ENCODE measurements at places on chromosomes 4 and X.

DNA sequence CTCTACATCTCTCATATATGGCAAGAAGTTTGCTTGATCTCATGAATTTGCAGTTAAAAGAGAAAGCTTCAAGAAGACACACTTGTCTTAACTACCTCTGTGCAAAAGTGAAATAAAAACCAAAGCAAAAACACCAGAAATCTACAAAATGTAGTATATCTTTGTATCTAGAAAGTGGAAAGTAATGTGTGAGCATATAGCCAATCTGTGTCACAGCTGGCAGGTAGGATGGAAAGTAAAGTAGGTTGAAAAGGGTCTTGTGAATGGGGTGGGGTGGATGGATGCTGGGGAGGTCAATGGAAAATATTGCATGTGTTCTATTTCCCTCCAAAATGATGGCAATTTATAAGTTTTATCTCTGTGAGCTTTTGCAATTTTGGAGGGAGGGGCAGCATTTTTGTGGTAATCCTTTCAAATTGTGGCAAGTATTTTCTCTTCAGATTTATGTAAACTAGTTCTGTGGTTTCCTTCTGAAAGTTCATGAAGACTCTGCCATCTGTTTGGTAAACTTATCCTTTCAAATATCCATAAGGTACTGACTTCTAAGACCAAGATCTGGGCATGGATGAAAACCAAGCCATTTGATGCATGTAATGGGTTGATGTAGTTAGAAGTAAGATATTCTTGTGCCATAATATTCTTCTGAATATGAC lies 215.9 kb upstream of the GIMD1 start:
- no peak for DNase-seq

GRCh38 chr4:84956014-84956413 lies 10.5 kb downstream of the WDFY3 start:
- no peak for DNase-seq

- DNase-seq: no peak
Observed at GRCh38 chr4:132334081-132334480, 815.0 kb upstream of the PCDH10 start.

DNA sequence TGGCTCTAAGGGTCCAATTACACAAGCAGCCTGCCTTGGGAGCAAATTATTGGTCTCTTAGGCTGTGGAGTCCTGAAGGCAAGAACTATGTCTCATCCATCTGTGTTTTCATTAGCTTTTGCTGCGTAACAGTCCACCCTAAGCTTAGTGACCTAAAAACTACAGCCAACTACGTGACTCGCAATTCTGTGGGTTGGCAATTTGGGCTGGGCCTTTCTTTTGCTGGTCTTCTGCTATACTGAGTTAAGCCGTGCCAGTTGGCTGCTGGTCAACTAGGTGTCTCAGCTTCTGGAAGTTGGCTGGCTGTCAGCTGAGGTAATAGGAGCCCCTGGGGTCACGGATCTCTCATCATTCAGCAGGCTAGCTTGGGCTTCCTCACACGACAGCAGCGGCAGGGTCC lies 205.6 kb upstream of the S100G start:
- DNase-seq: no peak

DNA sequence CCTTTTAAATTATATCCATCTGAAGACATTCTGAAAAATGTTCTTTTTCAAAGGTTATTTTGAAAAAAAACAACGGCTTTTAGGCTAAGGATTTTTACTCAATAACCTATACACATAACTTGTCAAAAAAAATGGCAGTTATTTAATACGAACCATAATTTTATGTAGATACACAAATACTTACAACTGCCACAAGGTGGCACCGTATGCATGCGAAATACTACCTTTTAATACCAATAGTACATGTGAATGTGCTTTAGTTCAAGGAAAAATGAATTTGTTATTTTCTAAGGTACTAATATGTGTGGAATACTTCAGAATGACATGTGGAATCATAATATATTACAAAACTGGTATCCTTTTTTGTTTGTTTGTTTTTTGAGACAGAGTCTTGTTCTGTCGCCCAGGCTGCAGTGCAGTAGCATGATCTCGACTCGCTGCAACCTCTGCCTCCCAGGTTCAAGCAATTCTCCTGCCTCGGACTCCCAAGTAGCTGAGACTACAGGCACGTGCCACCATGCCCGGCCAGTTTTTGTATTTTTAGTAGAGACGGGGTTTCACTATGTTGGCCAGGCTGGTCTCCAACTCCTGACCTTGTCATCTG lies 4.6 kb upstream of the MAD2L1 start:
- no peak for DNase-seq

- no peak for DNase-seq
Observed at GRCh38 chr4:132502096-132502552, 647.0 kb upstream of the PCDH10 start.

- DNase-seq: no peak
Observed at GRCh38 chr4:53981567-53981966, 82.8 kb downstream of the CHIC2 start.

DNA sequence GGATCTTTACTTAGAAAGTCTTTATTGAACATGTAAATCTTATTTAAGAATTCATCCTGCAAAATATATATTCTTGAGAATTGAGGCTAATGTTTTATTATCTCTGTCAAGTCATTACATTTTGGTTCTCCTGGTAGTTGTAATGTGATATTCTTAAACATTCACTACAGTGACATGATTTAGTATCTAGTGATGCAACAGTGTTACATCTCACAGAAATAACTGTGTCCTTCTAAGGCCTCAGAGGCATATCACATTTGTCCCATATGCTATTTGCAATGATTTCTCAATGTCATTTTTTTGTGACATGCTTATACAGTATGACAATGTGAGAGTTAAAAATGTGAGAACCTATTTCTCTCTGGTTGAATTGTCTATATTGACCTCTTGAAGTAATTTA lies 34.1 kb downstream of the PRRG1 start:
- DNase-seq: no peak

- DNase-seq: no peak
Observed at GRCh38 chr4:73505567-73505966, 24.0 kb downstream of the AFM start.

GRCh38 chr4:140816806-140817510 lies 60.8 kb upstream of the TBC1D9 start:
- no peak for DNase-seq

GRCh38 chr4:147786031-147786430 lies 54.1 kb downstream of the ARHGAP10 start:
- DNase-seq: no peak

GRCh38 chr4:102022343-102022742 lies 231.8 kb downstream of the BANK1 start:
- no peak for DNase-seq

GRCh38 chrX:50188859-50189600 lies 11.8 kb downstream of the AKAP4 start:
- no peak for DNase-seq

- no peak for DNase-seq
Observed at GRCh38 chrX:136725441-136726104, 55.2 kb downstream of the ARHGEF6 start.

DNA sequence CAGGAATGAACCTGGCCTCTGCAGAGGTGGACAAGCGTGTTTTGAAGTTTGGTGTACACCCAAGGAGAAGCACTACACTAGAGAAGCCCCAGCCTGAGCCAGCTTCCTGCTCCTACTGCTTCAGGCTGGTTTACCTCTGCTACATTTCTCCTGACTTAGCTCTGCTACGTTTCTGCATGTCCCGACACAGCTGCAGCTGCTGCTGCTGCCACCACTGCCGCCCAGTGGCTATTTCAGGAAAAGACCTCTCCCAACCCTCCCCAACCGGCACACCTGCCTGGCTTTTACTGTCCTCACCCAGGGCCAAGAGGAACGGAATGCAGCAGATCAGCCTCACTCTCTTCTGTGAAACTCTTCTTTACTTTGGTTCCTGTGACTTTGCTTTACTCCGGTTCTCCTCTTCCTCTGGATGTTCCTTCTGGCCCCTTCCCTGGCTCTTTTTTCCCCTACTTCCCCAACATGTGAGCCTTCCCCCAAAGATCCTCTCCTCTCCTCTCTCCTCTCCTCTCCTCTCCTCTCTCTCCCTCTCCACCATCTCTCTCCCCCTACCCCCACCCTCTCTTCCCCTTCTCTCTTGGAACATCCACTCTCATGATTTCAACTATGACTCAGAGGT lies 3.1 kb upstream of the P2RY4 start:
- peak; percentile 11 for DNase-seq

GRCh38 chrX:99078301-99078700 lies 1331.8 kb downstream of the PCDH19 start:
- no peak for DNase-seq

- DNase-seq: no peak
Observed at GRCh38 chr4:155688860-155689259, 22.2 kb downstream of the GUCY1A1 start.

GRCh38 chrX:154417157-154417556 lies 5.8 kb downstream of the TAFAZZIN start:
- no peak for DNase-seq

DNA sequence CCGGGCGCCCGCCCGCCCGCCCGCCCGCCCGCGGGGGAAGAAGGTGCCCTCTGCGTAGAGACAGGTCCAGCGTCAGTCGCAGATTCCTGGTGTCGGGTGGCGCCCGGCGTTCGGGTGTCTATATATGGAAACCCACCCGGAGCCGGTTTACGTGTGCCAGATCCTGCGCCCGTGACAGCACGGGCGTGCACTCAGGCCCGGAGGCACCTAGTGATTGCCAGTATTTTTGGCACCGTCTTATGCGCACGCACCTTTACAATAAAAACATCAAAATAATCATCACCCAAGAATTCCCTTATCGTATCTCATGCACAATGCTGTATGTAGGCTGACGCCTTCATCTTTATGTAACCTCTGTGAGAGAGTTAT lies 519 bp downstream of the SLC25A4 start:
- DNase-seq: no peak

DNA sequence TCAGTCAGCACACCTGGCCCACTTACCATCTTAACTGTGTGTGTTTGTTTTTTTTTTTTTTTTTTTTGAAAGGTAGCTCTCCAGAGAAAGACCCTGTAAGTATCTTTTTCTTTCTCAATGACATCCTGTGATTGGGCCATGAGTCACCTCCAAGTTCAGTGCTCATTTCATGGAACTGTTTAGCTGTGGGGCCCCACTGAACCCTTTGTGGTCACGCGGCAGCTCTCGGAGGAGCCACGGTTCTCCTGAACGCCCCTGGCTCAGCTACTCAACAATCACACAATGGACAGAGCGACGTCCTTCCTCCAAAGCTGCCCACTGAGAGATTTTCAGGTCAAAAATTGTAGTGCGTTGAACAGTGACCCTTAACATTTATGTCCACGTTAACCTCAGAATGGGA lies 14.2 kb upstream of the IL3RA start:
- no peak for DNase-seq

DNA sequence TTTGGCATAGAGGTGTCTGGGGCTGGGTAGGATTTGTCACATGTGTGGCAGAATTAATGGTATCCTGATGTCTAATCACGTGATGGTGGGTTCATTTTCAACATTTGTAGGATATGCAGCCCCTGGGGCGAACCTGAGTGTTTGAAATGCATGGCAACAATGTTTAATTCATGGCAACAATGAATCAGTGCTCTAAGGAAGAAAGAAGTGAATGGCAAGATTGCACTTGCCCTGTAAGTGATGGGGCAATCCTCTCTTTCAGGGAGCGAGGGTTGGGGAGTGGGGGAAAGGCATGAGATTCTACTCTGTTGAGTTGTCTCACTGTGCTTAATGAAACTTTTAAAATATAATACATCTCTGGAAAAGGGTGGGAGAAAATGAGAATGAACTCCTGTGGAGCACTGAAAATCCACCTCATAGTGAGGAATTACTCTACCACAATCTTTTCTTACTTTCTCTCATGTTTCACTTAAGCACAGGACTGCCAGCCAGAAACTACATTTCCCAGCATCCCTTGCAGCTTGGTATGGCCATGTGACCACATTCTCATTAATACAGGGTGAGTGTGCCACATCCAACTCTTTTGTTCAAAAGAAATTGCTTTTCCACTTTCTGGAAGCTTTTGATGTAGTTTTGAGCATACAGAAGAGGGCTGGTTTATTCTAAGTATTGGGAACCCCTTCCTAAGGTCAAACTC lies 64.0 kb upstream of the PGM2 start:
- no peak for DNase-seq

- no peak for DNase-seq
Observed at GRCh38 chr4:84803720-84804119, 162.8 kb downstream of the WDFY3 start.

DNA sequence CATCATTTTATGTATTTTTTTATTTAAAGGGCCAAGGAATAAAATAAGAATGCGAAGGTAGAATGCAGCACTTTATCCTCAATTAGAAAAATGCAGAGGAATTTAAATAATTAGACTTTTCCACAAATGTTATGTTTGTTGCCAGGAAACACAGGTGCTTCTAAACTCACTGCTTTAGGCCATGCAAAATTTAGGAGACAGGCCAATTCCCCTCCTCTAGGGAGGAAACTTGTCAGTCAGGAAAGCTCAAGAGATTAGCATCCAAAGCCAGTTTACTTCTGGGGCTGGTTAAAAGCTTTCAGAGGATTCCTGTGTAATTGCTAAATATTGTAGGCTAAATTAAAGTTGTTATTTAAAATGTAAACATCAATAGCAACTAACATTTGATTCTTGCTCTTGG lies 124.5 kb downstream of the DMD start:
- no peak for DNase-seq

DNA sequence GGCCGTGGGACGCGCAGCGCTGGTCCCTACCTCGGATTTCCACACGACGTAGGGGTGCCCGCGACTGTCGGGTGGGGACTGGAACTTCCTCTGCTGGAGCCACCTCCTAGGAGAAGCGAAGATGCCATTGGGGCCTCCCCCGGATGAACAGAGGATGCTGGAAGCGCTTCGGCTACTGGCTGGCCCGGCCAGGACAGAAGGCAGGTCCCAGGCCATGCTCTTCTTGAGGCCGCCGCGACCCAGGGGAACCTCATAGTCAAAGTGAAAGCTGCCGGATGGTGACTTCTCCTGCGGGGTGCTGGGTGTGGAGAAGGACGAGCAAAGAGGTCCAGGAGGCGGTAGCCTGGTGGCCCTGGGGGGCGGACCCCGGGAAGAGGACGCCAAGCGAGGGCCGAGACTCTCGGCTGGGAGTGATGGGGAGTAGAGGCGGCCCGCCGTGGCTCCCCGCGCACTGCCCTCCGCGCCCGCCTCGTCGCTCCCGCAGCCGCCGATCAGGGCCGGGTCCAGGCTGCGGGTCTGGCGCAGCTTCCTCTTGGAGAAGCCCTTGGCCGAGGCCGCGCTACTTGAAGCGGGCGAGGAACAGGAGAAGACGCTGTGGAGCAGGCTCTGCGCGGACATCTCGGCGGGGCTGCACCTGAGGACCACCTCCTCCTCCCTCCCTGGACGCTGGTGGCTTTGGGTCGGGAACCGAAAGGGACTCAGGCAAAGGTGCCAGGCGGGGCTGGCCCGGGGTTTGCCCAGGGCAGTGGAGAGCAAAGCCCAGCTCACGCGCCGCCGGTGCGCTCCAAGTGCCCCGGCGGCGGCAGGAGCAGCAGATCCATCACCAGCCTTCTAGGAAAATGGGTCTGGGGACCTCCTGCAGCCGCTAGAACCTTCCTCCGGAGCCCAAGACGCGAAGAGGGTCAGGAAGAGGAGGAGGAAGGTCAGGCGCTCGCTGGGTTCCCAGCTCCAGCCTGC lies 1.2 kb downstream of the ARHGAP6 start:
- DNase-seq: no peak
